ENCODE measurements at places on chromosomes 6 and 20. TPM values are rescaled to one million over a fixed set of nuclear protein-coding genes. Genes with fewer than 3 reads are reported as not detected.

DNA sequence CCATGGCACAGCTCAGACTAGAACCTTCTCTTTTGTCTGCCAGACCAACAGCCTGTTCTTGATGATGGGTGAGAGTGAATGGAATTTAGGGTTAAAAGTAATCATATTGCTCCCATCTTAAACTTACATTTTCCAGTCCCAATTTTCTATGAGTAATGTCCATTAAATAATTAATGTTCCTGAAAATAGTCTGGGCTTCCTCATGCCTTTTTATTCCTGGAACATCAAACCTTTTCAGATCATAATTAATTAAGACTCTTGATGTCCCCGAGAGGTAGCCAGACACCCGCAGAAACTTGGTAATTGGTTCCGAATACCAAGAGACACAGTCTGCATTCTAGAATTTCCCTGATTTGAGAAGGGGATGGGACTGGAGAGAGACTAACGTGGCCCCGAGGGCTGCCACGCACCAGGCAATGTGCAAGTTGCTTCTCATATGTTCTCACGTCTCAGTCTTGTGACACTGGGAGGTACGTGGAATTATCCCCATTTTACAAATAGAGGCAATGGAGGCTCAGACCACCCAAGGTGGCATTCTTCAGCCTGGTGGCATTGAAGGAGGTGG lies 78.6 kb upstream of the TOX2 start:
- H3K27me3 ChIP-seq, result peaks cover 7% of the 10 kb centered on the region
- DNase-seq, result no peak
- H3K4me3 ChIP-seq, result no peak overlapping the region
- H3K4me1 ChIP-seq, result no peaks in the 10 kb centered on the region

GRCh38 chr6:106347219-106347618 lies 13.3 kb upstream of the CRYBG1 start:
- H3K4me3 ChIP-seq, result no peak overlapping the region
- DNase-seq, result no peak
- H3K27ac ChIP-seq, result no peak overlapping the region
- H3K27me3 ChIP-seq, result no peaks in the 10 kb centered on the region
- no peaks in the 10 kb centered on the region for H3K36me3 ChIP-seq

DNA sequence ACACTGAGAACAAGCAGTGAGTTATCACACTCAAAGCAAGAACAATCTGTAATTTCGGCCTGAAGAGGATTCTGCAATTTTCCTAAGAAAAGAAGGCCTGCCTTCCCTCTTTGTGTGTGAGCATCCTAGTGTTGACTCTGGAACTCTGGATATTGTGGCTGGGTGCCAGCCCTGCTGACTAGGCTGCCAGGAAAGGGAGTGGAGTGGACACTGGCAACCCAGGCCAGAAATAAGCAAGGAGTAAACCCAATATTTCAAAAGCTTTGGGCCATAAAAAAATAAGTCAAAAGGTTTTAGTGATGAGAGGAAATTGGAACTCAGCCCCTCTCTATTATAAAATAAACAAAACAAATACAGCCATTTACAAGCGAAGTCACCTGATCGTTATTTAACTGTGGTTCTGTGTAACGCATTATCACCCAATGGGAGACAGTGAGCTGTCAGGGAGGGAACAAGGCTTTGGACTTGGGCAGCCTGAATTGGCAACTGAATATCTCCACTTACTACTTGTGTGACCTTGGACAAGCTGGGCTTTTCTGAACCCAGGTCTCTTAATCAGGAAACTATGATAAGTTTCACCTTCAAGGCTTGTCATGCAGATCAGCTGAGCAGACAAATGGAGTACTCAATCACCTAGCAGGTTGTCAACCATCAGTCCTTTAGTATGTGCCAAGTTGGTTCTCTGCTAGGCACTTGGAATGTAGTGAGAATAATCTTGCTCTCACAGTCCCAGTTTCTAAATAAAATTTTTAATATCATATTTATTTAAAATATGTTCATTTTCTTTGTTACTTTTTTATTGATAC lies 196.2 kb downstream of the PAX1 start:
- H3K36me3 ChIP-seq, result no peaks in the 10 kb centered on the region
- no peak overlapping the region for H3K27ac ChIP-seq
- H3K4me3 ChIP-seq, result no peak overlapping the region
- no peaks in the 10 kb centered on the region for H3K4me1 ChIP-seq
- peak; percentile 29 for DNase-seq
- no peaks in the 10 kb centered on the region for H3K27me3 ChIP-seq

KHDRBS2 gene
- polyA plus RNA-seq, result 0.68 TPM

Data from lung (tissue), 17 donors.